Frontal cortex (tissue), 4 donors: ENCODE measurements at places on chromosomes 5 and 9. TPM values are rescaled to one million over a fixed set of nuclear protein-coding genes. Genes with fewer than 3 reads are reported as not detected.

GRCh38 chr5:2333291-2333690, 418.2 kb downstream of the IRX2 start:
- DNase-seq, result no peak

DNA sequence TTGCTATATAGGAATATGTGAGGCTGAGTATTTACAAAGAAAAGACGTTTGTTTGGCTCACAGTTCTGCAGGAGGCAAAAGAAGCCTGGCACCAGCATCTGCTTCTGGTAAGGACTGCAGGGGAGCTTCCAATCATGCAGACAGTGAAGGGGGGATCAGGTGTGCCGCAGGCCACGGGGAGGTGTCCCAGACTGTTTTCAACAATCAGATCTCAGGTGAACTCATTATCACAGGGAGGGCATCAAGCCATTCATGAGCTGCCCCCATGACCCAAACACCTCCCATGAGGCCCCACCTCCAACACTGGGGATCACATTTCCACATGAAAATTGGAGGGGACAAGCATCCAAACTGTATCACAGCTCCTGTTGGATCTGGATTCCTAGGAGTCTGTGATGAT, 30.4 kb upstream of the TRIM14 start:
- DNase-seq, result no peak

- no peak for DNase-seq
Measured at GRCh38 chr5:8005416-8005815, 136.5 kb downstream of the MTRR start.

DNA sequence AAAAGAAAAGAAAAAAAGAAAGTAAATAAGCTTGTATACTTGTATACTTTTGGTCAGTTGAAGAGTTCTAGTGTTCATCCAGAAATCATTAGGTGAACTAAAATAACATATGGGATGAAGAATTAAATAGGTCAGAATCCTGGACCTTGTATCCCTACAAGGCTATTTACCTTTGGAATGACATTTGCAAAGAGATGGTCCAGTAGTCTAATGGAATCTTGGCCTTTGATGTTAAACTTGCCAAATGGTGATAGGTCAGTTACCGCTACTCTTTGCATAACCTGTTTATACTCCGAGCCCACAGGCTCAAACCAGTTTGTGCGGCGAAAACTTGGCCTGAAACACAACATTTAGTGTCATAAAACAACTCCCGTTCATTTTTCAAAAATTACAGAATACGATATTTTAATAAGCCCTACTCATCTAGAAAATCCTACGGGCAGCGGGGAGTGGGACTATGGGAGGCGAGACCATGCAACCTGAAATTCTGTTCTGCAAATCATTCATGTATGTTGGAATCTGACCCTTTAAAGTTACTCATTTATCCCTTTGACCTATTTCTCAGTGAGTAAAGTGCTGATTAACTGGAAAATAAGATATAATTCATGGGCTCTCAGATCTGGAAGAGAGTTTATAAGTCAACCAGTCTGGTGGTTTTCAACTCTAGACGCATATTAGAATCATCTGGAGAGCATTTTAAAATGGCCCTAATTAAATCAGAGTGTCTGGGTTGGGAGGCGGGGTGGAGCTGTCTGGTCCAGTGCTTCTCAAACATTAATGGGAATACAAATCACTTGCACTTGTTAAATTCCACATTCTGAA, 38.6 kb downstream of the DMGDH start:
- DNase-seq, result no peak

- DNase-seq, result no peak
Measured at GRCh38 chr5:78268356-78268755, 26.1 kb downstream of the AP3B1 start.

DNA sequence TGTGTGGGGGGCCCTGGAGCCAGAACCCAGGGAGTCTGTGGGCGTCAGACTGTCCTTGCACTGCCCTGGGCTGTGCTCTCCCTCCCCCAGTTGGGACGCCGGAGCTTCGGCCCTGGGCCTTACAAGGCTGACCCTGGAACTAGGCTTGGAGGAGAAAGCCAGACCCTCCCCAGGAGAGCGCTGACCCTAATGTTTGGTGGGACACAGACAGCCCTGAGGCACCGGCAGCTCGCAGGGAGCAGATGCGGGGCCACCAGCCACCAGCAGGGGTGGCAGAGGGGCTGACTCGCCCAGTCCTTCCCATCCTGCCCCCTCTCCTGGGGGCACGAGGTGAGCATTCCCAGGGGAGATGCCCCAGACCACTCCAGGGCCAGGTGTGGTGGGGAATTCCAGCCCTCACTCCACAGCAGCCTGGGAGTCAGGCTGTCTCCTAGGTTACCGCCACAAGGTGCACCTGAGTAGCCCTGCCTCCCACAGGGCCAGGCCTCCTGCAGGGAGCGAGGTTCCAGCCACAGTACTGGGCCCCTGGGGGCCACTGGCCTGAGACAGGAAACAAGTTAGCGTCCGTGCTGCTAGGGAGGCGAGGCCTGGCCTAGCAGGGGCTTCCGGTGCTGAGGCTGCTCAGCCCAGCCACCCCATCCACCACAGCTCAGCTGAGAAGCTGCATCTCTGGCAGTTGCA, 134.6 kb downstream of the OLFM1 start:
- DNase-seq, result no peak

DNA sequence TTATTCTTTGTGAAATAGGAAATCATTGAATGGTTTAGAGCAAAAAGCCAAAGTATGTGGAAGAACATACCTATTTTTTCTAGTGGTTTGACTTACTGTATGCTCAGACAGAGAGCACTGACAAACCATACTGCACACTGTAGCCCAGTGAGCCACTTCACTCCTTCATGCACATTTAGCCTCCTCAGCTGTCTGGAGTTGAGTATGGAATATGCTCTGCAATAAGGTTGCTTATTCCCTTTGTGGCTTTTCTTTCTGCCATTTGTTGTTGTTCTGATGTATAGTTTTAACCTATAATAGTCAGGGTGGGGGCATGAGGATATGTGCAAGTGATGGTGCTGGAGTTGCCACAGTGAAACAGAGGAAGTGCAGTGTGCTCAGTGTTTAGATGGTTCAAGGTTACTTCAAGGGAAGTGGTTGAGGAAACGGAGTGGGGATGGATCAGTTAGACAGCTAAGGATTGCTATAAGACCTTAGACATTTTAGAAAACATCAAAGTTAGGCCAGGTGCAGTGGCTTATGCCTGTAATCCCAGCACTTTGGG, 100.7 kb downstream of the CDC42SE2 start:
- no peak for DNase-seq

DNA sequence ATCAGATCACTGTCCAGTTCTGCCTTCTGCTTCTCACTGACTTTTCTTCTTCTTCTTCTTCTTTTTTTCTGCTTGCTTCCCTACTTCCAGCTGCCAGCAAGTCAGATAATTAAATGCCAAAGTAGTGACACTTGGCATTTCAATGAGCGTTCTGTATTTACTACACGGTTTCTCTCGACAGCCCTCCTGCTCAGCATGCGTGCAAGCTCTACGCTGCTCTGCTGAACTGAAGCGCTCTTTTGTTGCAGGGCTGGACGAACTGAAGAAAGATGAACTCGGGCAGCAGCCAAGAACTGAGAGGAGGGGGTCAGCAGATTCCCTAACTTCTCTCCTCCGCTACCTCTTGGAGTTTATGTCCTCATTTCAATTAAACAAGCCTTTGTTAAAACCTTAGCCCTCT, 319.1 kb downstream of the GLIS3 start:
- no peak for DNase-seq

DNA sequence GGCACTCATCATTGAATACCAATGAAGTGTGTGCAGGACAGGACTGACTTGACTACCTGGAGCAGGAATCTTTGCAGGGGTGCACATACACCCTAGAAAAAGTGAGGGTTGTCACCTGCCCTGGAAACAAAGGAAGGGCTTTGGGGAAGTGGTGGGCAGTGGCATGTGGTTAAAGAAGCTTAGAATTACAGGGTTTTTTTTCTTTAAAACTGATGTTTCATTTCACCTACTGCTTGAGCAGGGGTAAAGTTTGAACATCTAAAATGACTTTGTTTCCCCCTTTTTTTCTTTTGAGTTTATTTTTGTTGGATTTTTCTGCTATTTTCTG, 2.0 kb upstream of the KDM3B start:
- no peak for DNase-seq

DNA sequence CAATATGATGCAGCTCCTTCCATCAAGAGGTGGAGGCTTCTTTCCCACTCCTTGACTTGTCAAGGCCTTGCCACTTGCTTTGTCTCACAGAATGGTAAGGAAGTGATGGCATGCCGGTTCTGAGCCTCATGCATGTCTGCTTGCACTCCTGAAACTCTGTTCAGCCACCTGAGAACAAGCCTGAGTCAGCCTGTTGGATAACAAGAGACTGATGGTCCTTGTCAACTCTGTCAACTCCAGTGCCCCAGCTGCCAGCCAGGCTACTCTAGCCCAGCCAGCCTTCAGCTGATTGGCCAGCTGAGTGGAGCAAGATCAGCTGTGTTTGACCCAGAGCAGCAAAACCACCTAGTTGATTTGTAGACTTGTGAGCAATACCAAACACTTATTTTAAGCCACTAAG, 4.4 kb upstream of the TENT4A start:
- DNase-seq, result no peak

DNA sequence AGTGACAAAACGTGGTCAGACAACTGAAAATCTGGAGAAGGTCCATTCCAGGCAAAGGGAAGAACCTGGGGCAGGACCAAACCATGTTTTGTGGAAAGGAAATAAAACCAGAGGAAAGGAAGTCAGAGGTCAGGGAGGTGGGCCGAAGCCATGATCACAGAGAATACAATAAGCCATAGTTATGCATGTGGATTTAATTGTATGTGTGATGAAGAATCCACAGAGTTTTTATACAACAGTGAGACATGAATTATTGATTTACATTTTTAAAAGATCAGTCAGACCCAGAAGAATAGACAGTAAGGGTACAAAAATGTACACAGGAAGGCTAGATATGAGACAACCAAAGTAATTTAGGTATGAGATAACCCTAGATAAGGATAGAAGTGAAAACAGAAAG, 20.8 kb downstream of the TTC33 start:
- DNase-seq, result no peak

GRCh38 chr9:110276781-110277180, 20.5 kb upstream of the TXN start:
- DNase-seq, result no peak

DNA sequence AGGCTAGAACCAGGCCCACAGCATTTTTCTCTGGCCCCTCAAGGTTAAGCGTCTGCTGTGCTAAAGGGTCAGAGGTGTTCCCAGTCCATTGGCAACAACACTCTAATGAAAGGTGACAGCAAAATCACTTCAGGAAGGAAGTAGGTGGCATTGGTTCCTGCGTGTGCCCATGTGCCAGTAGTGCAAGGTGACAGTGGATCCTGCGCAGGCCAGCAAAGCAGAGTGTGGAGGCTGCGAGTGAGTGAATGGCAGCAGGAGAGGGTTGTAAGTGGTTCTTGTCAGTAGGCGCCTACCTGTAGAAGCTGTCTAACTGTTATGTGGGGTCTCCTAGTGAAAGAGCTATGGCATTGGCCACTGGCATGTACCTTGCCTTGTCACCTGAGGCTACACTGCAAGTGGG, 898.2 kb upstream of the TYRP1 start:
- DNase-seq, result no peak

GRCh38 chr9:89418882-89419640, 78.9 kb downstream of the SEMA4D start:
- DNase-seq, result no peak

GRCh38 chr5:88729084-88729828, 153.7 kb downstream of the MEF2C start:
- DNase-seq, result peak; percentile 12

DNA sequence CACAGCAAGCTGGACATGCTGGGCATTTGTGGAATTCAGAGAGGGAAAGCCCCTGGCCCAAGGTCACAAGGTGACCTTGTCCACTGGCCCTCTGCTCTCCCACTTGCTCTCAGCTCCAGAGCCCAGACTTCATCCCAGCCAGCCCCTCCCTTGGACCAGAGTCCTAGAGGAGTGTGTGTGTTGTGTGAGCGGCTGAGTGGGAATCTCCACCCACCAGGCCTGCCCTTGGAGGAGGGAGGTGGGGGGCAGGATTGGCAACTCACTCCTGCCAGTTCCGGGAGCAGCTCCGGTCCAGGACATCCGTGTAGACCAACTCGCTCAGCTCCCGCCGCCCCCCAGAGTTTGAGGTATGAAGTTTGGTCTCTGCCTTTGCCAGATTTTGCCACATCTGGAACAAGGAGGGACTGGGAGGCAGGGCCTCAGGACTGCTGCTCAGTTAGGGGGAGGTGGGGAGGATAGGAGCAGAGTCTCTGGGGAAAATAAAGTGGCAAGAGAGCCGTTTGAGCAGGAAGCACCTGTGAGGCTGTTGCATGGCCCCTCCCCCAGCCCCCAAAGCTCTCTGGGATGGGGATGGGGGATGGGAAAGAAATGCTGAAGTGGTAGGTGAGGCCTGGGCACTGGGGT, 1.4 kb downstream of the MZB1 start:
- no peak for DNase-seq

DNA sequence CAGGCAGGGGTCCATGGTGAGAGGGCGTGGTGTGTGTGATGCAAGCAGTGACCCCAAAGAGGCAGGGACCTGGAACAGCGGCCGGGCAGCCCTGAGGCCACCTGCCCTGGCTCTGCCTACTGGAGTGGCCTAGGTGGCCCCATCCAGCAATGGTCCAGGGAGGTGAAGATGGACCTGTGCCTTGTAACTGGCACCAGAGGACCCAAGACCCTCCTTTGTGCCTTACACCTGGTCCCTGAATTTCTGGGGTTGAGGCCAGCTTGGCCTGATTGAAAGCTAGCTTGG, 42.7 kb downstream of the PTGES start:
- no peak for DNase-seq

DNA sequence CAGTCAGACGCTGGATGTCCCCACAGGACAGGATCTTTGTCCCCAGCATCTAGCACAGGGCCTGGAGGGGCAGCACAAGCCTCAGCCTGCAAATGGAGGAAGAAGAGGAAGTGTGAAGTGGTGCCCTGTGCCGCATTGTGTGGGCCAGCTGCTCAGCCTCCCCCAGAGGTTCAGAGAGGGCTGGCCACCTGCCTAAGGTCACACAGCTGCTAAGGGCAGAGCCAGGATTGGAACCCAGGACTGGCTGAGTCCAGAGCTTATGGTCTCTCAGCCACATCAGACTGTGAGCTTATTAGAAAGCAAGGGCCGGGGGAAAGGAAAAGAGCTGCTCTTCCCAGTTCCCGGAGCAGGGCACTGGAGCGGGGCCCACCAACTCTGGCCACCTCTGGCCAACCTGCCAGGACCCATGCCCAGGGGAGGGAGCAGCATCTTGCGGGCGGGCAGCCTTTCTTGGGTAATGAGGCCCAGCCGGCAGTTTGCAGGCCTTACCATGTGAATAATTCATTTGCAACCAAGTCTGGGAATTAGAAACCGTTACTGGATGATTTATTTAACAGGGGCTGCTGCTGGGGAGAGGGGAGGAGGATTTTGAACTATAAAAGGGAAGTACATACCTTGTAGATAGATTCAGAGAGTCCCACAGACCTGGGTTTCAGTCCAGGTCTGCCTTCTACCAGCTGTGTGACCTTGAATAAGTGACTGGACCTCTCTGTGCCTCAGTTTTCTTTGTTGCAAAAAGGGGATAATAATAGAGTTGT, 11.6 kb upstream of the CRB2 start:
- no peak for DNase-seq

GRCh38 chr9:14156046-14156445, 157.9 kb downstream of the NFIB start:
- no peak for DNase-seq

Gene PTGES
- total RNA-seq, result 3.7 TPM

Gene MED7
- total RNA-seq, result 44.4 TPM

Gene LAMC3
- 2.4 TPM for total RNA-seq

Gene OR1J1
- not detected for total RNA-seq

Gene PCDHGB2
- 6.1 TPM for total RNA-seq

Gene PCDHA9
- total RNA-seq, result 9.8 TPM

Gene OMD
- 3.7 TPM for total RNA-seq

Gene GGTA1
- total RNA-seq, result 2.4 TPM
